ENCODE measurements at places on chromosomes 2 and 18. TPM values are rescaled to one million over a fixed set of nuclear protein-coding genes. Genes with fewer than 3 reads are reported as not detected.
A peak's percentile ranks its signal among the peaks of the same experiment; 100 is the strongest.

Gene PLGLB2
- 0.60 TPM for total RNA-seq

Gene PROC
- not detected for total RNA-seq

Gene LMAN1
- total RNA-seq, result 112 TPM

Gene MC4R
- not detected for total RNA-seq

- DNase-seq, result no peak
Observed at GRCh38 chr18:69686861-69687260, 260.8 kb downstream of the CD226 start.

- DNase-seq, result peak; percentile 4
Observed at GRCh38 chr2:140586379-140586778, 1544.4 kb downstream of the LRP1B start.

GRCh38 chr2:206776432-206776831 is 11.0 kb downstream of the FASTKD2 start:
- DNase-seq, result no peak

GRCh38 chr2:239522002-239522739 is 121.4 kb upstream of the HDAC4 start:
- DNase-seq, result no peak

DNA sequence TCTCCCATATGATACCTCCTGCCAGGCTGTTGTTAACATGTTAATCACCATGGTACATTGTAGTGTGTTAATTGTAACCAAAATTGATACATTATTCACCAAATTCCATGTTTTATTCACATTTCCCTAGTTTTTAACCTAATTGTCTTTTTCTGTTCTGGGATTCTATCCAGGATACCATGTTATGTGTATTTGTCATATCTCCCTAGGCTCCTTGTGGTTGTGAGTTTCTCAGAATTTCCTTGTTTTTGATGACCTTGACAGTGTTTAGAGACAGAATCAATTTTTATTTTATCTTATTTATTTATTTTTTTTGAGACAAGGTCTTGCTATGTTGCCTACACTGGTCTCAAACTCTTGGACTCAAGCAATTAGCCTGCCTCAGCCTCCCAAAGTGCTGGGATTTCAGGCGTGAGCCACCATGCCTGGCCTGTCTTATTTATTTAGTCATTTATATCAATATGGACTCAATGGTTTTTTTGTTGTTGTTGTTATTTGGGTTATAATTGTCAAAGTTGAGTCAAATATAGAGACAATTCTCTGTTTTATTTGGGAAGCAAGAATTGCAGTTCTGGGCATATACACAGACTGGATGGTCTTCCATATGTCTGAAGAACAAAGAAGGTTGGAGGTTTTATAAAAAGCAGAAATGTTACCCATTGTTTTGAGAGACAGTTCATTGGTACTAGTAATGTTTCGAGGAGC is 42.6 kb downstream of the INPP4A start:
- no peak for DNase-seq

GRCh38 chr2:96174251-96175144 is 29.3 kb upstream of the DUSP2 start:
- DNase-seq, result peak; percentile 57

DNA sequence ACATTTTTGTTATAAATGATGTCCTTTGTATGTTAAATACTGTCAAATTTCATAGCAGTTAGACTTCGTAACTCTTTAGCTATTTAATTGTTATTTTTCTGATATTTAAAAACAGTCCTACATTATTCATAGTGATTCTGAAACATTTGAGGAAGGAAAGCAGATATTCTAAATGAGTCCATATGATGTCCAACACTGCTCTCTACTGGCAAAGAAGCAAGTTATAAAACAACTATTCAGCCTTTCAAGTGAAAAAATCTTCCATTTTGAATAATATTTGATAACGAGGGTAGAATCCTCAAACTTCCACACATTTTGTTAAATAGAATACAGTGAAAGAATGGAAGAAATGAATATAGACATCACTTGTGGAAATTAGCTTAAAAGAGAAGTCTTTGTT is 220.8 kb downstream of the GULP1 start:
- DNase-seq, result peak; percentile 63

DNA sequence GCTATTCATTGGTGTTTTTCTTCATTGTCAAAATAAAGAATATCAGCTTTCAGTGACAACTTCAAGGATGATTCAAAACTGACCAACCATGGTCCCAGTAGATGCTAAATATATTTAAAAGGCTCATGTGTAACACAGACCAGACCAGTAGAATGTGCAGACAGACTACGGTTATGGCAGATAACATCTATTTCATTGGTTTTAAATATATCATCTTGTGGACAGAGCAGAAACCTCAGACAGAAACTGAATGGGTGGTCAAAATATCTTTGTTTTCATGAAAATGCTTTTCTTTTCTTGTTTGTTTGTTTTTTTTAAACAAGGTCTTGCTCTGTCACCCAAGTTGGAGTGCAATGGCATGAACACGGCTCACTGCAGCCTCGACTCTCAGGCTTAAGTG is 107.4 kb upstream of the CREB1 start:
- no peak for DNase-seq

DNA sequence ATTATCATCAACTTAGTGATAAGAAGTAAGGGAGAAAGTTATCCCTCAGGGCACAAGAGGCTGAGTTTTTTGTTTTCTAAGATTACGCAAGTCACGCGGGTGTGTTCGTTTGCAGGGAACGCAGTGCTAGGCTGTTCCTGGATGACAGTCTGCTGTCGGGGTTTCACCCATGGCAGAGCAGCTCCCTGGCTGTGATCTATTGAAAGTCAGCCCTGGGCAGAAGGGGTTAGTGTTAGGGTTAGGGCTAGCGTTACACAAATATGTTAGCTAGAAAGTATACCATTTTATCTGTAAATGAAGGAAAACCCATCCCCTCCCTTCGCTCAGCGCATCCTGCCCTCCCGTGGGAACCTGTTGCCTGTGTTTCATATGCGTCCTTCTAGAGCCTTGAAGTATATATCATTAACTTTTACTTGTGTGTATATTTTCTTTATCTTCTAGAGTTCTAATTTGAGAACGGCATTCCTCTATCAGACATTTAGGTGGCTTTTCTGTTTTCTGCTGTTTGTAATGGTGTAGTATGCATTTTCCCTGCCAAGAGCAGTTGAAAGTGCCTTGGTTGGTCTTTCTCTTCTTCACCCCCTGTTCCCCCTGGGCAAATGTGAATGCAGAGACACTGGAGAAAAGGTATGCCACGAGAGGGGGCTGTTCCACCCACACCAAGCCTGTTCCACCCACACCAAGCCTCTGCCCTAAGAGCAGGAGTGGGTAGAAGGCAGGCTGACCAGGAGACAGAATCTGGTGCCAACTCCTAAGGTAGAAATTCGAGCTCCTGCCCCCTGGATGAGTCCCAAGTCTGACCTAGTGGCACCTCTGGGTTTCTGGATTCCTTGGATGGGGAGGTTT is 47.0 kb downstream of the ARMC9 start:
- DNase-seq, result no peak

DNA sequence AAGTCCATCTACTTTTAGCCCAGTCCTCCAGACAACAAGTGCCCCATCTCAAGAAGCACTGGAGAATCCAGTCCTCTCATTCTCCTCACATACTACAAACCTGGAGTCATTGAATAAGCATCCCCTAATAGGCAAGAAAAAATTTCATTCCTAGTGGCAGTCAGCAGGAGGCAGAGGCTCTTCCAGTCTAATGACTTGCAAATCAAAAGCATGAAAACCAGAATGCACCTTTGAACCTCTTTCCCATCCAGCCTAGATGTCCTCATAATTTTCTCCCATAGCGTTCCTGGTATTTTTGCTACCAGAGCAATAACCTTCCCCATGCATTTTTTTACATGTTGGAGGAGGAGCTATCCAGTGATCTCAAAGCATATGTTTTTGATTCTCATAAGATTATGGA is 252.6 kb downstream of the TTC32 start:
- peak; percentile 49 for DNase-seq

DNA sequence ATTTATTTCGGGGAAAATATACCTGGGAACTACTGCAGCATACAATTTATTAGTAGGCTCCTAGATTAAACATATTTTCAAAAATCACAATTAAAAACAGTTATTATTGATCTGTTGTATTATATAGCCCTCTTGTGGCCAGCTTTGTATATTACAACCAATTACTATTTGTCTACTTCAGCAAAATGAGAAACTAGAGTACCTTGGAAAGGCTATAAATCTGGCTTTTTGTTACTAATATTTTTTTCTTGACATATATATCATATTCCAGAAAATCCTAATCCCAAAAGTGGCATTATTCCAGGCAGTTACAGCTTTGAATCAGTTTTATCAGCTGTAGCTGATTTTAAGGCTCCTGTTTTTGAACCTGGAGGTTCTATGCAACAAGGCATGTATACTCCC is 101.2 kb downstream of the UBR3 start:
- DNase-seq, result peak; percentile 41
